KBM-7 (cell line): ENCODE measurements at places on chromosomes 4 and X.

DNA sequence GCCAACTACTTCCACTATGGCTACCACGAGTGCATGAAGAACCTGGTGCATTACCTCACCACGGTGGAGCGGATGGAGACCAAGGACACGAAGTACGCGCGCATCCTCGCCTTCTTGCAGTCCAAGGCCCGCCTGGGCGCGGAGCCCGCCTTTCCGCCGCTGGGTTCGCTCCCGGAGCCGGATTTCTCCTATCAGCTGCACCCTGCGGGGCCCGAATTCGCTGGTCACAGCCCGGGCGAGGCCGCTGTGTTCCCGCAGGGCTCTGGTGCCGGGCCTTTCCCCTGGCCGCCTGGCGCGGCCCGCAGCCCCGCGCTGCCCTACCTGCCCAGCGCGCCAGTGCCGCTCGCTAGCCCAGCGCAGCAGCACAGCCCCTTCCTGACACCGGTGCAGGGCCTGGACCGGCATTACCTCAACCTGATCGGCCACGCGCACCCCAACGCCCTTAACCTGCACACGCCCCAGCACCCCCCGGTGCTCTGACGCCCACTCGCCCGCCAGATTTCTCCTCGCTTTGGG is 2.1 kb downstream of the HELT start:
- DNase-seq: no peak

GRCh38 chr4:85870298-85871083 is 395.5 kb downstream of the ARHGAP24 start:
- DNase-seq: no peak

DNA sequence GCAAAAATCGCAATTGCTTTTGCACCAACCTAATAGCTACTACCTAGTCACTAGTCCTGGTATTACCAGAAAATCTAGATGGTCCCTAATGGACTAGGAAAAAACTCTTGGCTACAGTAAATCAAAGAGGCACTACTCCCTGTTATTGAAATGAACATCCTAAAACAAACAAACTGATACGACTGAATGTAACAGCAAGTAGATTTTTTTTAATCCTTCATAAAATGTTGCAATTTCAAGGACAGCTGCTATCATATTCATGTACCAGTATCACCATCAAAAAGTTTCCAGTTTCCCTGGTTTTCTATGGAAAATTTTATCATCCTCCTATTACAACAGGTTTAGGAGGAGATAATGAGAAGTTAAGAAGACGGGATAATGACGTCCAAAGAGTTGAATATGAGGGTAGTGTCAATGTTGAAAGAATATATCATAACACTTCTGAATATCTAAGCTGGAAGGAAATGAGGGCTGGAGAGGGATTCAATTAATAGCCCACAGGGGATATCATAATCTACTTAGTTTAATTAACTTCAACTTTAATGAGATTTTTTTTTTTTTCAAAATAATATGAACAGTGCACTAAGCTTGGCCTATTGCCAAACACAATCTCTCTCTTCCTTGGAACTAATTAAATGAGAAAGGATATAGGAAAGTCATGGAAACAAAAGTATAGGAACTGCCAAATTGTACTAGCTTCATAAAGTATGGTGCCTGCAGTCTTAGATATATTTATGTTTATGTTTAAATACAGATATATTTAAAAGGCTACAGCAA is 94.8 kb upstream of the SMIM10 start:
- DNase-seq: no peak

- no peak for DNase-seq
Observed at GRCh38 chr4:57351731-57352130, 241.5 kb upstream of the IGFBP7 start.

GRCh38 chr4:83658806-83659205 is 122.9 kb downstream of the GPAT3 start:
- DNase-seq: no peak

DNA sequence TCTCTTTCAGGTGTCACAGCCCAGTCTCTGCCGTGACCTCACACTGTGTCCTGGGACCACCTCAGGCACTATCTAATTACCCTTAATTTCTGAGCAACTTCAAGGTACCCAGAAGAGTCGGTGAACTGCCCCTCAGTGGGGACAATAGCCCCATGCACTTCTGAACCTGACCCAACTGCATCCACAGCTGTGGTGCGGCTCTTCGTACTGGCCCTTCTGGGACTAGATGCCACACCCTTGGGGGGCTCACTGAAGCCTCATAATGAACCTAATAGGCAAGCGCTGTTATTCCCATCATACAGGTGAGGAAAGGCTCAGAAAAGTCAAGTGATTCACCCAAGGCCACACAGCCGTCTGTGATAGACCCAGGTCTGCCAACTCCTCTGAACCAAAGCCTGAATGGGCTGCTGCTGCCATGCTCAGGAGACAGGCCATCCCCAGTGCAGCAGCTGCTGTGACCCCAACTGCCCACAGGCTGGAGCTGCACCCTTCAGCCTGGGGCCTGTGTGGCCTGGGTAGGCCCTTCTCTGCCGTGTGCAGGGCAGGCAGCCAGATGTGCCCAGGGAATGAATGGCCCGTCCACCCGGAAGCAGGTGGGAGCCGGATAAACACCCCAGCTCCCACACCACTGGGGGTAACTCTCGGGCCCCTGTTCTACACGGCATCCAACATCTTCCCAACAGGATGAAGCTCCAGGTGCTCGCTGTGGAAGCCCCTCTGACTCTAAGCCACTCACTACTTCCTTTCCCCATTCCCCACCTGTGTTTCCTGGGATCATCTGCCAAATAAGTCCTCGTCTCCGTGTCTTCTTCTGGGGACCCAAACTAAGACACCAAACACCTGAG is 35.9 kb downstream of the HMX1 start:
- DNase-seq: no peak

DNA sequence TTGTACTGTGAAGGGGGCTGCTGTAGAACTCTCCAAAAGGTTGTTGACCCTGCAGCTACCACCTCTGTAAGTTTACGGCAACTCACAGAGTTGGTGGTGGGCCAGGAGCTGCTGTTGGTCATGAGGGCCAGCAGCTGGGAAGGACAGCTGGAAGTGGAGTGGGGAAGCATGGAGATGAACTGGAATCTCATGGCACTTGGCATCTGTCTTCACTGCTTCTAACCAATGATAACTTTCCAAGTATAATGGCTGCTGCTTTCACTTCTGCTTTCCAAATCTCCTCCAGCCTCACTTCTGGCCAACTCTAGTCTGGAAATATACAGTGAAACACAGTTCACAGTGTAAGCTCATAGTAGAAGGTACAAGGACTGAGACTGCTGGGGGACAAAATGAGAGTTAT is 126.5 kb upstream of the INTU start:
- DNase-seq: no peak

- no peak for DNase-seq
Observed at GRCh38 chrX:120036704-120037103, 40.8 kb downstream of the RHOXF2B start.

DNA sequence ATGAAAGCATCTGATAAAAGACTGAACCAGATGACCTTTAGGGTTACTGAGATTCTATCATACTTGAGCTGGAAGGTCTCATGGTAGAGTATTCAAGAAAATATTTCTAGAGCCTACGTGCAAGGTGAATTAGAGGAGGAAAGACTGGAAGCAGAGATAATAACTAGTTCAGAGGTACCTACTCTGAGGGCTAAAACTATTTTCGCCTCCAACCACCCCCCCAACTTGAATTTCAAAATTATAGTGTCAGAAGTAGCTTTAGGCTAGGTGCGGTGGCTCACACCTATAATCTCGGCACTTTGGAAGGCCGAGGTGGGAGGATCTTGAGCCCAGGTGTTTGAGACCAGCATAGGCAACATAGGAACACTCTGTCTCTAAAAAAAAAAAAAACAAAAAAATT is 30.9 kb downstream of the NLGN3 start:
- DNase-seq: no peak

DNA sequence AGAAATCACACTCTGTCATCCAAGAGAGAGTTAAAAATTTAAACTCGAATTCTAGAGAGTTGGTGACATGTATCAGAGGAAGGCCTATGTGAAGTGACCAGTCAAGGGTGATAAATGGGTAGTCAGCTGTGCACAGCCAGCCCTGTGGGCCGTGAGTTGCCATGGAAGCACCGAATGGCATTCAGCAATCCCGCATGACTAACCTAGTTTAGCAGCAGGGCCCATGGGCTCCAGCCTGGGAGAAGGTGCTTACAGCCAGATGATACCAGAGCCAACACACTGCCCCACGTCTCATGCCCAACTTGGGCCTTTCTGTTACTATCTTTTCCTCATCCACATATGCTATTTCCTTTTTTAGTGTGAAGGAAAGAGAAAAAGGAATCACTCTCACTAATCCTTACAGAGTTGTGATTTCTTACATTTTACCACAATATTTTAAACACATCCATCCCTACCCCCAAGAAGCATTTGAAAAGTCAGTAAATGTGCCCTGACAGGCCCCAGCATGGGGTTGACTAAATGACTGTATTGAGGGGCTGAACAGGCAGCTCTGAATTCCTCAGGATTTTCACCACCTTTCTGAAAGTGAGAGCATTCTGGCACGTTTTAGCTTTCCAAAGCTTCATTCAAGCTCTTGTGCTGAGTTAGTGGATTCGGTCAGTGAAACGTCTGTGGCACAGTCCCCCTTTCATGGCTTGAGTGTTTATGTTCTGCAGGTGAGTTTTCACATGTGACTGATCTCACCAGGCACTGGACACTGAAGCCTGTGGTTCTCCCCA is 104.2 kb downstream of the AFF1 start:
- no peak for DNase-seq

DNA sequence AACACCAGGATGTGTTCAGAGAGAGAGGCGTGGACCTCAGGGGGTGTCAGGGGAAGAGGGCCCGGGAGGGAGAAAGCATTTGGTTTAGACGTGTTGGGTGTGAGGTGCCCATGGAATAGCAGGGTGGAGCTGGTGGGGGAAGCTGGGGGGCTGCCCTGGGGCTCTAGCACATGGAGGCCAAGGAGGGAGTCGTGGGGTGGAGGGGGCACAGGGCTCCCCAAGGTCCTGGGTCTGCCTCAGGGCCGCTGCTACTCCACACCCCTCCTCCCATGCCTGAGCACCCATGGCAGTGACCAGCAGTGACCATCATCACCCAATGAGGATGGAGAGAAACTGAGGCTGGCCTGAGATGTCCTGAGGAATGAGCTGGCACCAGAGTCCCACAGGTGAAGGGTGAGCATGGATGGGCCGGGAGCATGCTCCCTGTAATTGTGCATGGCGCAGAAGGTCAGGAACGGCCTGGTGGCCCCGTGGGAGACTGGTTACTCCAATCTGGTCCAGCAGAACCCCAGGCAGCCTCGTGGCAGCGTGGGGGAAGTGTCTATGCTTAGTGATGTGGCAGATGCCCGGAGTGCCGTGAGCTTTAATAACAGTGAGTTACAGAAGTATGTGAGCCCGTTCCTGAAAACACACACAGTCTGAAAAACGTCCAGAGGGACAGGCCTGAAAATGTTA is 69.4 kb upstream of the GPR78 start:
- DNase-seq: no peak

DNA sequence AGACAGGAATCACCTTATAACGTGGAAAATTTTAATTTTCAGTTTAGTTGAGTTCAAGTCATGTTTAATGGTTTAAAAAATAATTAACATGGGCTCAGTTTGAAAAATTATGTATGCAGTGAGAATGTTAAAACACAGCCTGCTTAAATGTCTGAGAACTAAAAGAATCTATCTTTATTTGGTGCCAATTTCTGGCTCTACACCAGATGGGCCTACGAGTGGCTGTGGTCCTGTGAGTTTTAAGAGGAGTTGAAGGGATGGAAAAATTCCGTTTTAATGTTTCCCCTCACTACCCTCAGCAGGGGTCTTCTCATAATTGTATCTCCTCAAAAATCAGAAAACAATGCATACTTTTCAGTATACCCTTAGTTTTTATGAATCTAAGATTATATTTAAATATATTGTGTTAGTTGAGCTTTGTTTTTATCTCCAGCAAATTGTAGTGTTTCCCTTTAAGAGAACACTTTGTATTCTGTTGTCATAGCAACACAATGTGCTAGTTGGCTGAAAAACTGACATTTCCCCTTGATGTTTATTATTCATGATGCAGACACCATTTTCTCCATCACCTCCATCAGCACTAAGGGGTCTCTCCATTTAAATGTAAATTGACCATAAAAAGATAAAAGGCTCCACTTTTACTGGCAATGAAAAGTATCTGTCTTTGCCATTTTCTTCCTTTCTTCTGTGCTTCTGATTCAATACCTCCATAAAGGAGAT is 393.5 kb upstream of the GRIA3 start:
- DNase-seq: no peak

GRCh38 chrX:140502491-140503237 is 2.2 kb downstream of the SOX3 start:
- DNase-seq: no peak

GRCh38 chr4:7904952-7905915 is 34.4 kb downstream of the AFAP1 start:
- no peak for DNase-seq

DNA sequence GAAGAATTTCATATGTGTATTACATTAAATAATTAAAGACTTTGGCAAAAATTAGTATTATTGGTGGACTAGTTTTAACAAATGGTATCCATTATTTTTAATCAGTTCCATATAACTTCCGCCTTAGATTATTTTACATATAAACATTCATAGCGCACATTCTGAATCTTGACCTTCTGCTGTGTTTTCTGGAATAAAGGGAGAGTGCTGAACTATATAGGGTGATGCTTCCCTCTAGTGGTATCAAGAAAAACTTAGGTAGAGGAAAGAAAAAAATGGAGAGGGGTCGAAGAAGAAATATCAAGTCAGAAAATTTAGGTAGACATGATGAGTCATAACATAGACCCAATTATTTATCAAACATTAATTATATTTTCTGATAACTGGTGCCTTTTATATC is 155.6 kb upstream of the PACRGL start:
- DNase-seq: peak; percentile 16

GRCh38 chr4:151953312-151953711 is 192.5 kb upstream of the GATB start:
- no peak for DNase-seq

DNA sequence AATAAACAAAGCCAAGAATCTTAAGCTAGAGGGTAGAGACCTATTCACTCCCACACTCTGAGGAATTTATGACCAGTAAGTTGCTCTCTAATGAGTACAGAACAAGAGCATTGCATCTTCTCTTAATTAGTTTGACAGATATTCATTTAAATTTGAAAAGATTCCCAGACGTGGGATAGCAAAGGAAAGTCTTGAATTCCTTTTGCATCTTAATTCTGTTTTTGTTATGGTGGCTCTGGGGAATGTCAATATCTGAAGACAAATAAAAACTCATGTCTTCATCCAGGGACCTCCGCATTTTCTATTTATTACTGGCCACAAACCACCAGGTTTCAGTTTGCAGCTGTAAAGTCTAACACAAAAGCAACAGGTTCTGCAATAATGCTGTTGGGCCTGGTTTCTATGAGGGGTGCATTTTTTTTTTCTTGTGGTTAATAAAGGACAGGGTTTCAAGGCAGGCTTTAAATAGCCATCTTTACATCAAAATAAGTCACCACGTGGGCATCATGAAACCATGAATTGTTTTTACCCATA is 172.3 kb downstream of the SHROOM3 start:
- DNase-seq: no peak

GRCh38 chr4:159191989-159192388 is 89.1 kb downstream of the RAPGEF2 start:
- DNase-seq: peak; percentile 29

DNA sequence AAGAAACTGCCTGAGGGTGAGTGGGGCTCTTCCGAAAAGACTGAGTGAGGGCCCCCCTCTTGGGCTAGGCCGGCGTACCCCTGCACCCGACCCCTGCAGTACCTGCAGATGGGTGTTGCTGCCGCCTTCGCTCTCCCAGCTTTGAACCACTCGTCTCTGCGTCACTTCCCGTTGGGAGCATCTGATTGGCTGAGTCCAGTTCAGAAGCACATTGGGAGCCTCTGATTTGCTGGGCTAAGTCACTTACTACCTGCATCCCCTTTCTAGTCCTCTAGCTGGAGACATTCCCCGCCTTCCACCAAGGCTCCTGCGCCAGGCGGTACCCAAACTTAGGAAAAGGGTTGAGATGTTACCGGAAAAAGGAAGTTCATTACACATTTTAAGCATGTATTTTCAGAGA is 20.4 kb upstream of the WWC2 start:
- DNase-seq: no peak
